ENCODE measurements at places on chromosomes 3 and 15. TPM values are rescaled to one million over a fixed set of nuclear protein-coding genes. Genes with fewer than 3 reads are reported as not detected.

- DNase-seq: no peak
Measured at GRCh38 chr3:85760342-85760741, 801.6 kb downstream of the CADM2 start.

DNA sequence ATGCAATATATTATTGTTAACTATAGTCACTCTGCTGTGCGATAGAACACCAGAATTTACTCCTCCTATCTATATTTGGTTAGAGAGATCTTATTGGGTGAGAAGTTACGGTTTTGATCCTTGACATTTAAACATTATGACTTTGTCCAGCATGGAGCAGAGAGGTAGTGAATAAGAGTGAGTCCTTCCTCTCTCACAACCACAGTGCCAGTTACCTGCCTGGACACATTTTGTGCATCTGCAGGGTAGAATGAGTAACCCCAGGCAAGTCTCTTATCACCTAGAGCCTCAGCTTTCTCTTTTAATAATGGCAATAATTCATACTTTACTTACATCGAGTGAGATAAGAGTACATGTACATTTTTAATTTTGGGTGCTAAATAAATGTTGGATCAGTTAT lies 24.1 kb downstream of the KAT2B start:
- no peak for DNase-seq

CCR3 gene
- not detected for total RNA-seq

SOX14 gene
- total RNA-seq: not detected

GRCh38 chr3:14519406-14519805 lies 20.7 kb downstream of the GRIP2 start:
- peak; percentile 63 for DNase-seq

GRCh38 chr3:183272791-183273190 lies 19.7 kb downstream of the B3GNT5 start:
- DNase-seq: no peak
